Fibroblast of upper back skin (primary cell): ENCODE measurements at places on chromosomes 12 and 14.
A peak's percentile ranks its signal among the peaks of the same experiment; 100 is the strongest.

GRCh38 chr12:97132270-97132669 lies 225.2 kb downstream of the NEDD1 start:
- no peak for DNase-seq

GRCh38 chr12:30106204-30106965 lies 322.6 kb upstream of the TMTC1 start:
- no peak for DNase-seq

- DNase-seq, result peak; percentile 86
Observed at GRCh38 chr14:21072031-21072473, 1.9 kb downstream of the ARHGEF40 start.

- DNase-seq, result no peak
Observed at GRCh38 chr12:67263471-67263870, 5.7 kb upstream of the CAND1 start.

GRCh38 chr14:101105045-101105444 lies 201.5 kb upstream of the RTL1 start:
- no peak for DNase-seq

DNA sequence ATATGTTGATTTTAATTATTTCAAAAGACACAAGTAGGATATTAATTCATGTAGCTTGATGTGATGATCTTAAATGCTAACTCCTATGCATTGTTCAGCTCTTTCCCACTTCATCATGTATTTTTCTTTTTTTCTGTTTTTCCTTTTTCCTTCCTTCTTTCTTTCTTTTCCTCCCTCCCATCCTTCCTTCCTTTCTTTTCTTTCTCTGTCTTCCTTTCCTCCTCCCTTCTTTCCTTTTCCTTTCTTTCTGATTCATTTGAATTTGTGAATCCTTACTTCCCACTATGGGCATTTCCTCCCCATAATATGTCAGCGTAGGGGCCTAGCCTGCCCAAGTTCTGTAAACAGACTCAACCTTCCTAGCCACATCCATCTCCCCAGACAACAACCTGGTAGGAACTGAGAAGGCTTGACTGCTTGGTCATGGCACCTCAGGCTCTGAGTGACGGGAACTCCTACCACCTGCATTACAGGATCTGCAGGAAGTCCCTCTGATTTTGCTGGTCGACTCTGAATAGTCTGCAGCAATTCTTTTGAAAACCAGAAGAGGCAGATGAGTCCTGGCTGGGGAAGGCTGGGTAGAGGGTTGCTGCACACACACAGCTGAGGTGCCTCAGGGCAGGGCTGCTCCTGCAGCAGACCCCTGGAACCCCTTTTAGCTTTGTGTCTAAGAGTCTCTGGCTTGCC lies 33.4 kb upstream of the BHLHE41 start:
- DNase-seq, result no peak

DNA sequence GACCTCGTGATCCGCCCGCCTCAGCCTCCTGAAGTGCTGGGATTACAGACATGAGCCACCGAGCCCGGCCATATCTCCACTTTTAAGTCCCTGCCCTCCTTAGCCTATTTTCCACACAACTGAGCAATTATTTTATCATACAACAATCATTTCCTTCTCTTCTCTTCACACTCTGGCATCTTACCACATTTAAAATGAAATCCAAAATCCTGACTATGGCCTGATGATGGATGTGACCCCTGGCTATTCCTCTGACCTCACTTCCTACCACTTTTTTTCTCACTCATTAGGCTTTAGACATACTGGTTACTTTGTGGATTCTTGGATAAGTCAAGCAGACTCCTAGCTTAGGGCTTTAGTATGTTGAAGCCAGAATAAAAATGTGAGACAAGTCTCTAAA lies 21.9 kb upstream of the EID3 start:
- no peak for DNase-seq

GRCh38 chr14:85574853-85575616 lies 45.1 kb downstream of the FLRT2 start:
- no peak for DNase-seq

DNA sequence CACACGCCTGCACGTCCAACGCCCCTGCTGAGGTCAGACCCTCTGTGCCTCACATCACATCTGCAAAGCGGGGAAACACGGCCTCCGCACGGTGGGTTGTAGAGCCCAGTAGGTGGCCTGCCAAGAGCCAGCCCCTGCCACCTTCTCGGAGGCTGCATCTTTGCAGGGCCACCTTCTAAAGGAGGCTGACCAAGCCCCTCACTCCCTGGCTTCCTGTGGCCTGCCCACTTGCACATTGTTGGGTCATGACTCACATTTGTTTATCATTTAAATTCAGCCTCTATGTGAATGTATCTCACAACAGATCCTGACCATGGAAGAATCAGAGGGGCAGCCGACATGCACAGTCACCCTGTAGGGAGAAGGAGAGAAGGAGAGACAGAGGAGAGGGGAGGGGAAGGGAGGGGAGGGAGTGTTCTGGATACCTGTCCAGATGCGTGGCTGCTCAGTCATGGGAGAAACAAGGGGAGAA lies 319.5 kb upstream of the DIO3 start:
- no peak for DNase-seq

DNA sequence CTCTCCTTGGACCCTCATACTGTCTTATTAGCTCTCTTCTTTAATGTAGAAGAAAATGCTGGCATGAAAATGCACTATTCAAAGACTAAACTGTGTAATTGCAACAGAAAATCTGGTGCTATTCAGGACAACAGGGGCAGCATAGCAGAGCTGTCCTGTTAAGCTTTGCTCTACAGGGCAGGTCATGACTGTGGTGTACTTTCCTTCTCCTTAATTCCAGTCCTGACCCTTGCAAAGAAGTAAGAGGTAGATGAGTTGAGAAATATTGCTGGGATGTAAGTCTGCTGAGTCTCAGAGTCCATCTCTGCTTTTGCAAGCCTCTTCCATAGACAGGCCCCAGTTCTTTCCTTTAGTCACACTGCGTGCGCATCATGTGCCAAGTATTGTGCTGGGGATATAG lies 52.6 kb upstream of the STK38L start:
- DNase-seq, result no peak

- peak; percentile 10 for DNase-seq
Observed at GRCh38 chr12:123151457-123152454, 866 bp upstream of the PITPNM2 start.

GRCh38 chr14:37655418-37655817 lies 60.0 kb downstream of the TTC6 start:
- DNase-seq, result peak; percentile 8

GRCh38 chr14:69808919-69809808 lies 12.1 kb upstream of the SLC10A1 start:
- no peak for DNase-seq

DNA sequence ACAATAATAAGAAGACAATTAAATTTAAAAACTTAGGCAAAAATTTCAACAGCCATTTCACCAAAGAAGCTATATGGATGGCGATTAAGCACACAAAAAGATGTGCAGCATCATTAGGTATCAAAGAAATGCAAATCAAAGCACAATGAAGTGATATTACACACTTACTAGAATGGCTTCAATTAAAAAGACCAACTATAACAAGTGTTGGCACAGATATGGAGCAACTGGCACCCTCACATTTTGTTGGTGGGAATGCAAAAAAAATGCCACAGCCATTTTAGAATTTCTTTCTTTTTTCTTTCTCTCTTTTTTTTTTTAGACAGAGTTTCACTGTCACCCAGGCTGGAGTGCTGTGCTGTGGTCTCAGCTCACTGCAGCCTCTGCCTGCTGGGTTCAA lies 1.9 kb upstream of the PRDM4 start:
- DNase-seq, result no peak

GRCh38 chr12:105899589-105899988 lies 239.2 kb downstream of the NUAK1 start:
- DNase-seq, result peak; percentile 32

DNA sequence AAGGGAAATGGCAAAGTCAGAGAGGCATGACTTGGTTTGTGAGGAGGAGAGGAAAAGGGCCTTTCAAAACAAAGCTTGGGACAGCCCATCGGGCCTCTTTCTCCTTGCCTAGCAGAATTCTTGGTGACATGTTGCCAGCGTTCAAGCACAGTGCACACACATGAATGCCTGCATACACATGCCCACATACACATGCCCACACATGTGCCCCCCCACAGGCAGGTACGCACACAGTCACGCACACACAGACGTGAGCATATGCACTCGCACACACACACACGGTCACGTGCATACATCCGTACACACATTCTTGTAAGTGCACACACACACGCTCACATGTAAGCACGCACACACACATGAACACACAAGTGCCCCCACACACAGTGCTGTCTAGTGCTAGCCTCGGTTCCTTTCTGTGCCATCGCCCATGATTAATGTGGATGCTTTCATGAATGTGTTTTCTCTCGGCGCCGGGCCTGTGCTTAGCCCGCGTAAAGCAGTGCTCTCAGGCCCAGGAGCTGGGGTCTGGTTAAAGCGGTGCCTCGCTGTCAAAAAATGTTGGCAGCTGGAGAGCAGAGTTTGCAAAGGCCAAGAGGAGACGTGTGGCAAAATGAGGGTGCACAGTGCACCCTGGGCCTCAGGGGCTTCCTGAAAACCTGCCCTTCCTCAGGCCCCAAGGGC lies 328.8 kb upstream of the DIO3 start:
- DNase-seq, result peak; percentile 29

DNA sequence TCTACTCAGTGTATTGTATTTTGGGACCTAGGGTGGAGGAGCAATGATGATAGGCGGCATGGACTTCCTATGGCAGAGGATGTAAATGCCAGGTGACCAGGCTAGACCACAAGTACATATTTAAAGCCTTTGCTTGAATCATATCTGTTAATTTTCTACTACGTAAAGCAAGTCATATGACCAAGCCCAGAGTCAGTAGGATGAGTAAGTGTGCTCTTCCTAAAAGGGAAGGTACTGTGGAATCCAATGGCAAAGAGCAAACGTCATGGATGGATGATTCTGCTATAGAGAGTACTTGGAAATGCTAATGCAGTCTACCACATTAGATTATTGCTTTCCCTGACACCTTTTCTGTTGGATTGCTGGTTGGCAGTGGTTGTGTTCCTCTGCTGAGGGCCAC lies 16.8 kb downstream of the GPATCH2L start:
- no peak for DNase-seq

DNA sequence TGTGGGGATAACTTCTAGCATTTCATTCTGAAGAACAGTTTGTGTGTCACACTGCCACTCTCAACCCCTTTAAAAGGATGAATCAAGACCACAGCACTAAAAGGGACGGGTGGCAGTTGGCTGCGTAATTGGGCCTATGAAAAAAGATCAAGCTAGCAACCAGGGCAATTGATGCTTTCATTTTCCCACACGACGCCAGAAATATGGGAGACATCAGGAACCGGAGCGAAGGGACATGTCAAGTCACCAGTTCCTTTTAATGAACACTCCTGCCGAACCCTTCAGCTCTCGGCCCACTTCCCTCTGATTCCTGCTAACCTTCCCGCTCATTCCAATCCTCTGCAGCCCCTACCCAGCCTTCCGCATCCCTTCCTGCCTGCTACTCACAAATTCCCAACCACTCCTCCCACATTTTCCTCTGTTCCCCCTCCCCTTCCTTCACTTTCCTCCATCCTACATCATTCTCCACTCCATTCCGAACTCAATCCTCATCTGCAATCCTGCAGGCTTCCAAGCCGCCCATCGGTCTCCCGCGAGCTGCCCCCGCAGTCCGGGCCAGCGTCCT lies 753 bp downstream of the CSRNP2 start:
- peak; percentile 40 for DNase-seq

DNA sequence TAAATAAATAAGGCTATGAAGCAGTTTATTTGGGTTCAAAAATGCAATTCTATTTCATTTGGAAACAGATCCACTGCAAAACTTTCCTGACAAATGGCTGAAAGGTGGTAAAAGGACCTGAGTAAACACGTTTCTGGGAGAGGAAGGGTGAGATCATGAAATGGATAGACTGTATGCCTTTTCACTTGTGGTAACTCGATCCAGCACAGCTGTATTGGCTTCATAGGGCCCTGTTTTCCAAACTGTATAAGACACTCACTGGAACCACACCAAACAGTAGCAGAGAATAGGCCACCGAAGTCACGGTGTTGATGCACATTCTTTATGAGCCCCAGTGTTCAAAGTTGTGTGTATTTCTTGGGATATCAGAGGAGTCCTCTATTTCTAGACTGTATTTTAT lies 325.2 kb upstream of the DIO2 start:
- no peak for DNase-seq

- DNase-seq, result no peak
Observed at GRCh38 chr12:109550281-109550680, 23.0 kb downstream of the MMAB start.

GRCh38 chr12:76313299-76313698 lies 34.9 kb downstream of the BBS10 start:
- no peak for DNase-seq

GRCh38 chr14:69005432-69006148 lies 26.5 kb upstream of the ACTN1 start:
- DNase-seq, result peak; percentile 93

GRCh38 chr14:24418492-24418873 lies 11.0 kb downstream of the CBLN3 start:
- DNase-seq, result no peak

DNA sequence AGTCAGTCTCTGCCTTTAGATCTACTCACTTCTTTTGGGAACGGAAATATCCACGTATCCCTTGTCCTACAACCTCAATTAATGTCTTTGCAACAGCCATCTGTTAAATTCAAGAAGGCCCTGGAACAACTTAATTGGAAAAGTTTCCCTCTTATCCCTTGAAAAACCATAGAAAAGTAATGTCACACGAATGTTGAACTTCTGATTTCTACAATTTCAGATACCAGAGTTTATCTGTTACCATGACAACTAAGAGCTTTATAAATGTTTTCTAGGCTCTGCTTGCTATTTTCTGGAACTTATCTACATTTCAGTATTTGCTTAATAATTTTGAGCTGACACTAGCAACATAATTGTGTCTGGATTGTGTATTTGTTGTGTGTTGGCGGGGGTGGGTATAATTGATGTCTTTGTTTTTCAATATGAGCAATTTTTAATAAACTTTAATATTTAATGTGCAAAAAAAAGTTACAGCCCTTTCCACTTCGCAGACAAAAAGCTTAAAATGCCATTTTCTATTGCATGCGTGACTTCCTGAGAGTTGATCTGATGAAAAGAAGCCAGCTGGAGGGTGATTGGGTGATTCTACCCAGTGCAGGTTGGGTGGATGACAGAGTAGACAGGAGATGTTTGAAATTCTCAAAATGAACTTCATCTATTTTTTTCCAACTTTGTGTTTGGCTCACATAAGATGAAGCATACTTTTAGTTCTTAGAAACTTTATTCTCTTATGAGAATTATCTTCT lies 11.8 kb upstream of the EDDM3A start:
- no peak for DNase-seq
